CD4-positive, alpha-beta T cell treated with Interleukin-10 for 1 hour (primary cell): ENCODE measurements at places on chromosomes 3 and 15.

- DNase-seq, result no peak
Measured at GRCh38 chr3:197883541-197883940, 66.4 kb upstream of the RPL35A start.

GRCh38 chr3:183265834-183266417 is 12.9 kb downstream of the B3GNT5 start:
- DNase-seq, result no peak

DNA sequence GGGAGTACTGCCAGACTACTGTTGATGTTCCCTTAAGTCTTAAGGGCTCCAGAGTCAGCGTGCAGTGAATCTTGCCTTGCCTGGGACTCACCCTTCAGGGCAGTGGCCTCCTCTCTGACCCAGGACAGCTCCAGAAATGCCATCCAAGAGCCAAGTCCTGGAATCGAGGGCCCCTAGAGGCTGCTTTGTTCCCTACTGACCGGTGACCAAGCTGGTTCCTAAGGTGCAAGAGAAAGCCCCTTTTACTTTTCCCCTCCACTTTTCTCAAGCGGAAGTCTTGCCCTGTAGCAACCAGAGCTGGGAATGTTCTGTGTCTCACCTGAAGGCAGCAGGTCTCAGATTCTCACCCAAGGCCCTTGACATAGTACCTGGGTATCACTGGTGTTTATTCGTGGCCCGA is 238.0 kb downstream of the DOCK3 start:
- DNase-seq, result no peak

GRCh38 chr15:101027920-101028319 is 108.8 kb downstream of the LRRK1 start:
- DNase-seq, result no peak

GRCh38 chr15:50321680-50322210 is 33.3 kb downstream of the GABPB1 start:
- no peak for DNase-seq

- peak; percentile 30 for DNase-seq
Measured at GRCh38 chr15:22980189-22981050, at the start of gene CYFIP1. Gene CYFIP1 (minus strand): TSS chr15:22980368. CDS start chr15:22947285, 33,083 bp downstream.
